Foreskin keratinocyte (primary cell): ENCODE measurements at places on chromosomes 7 and 10. TPM values are rescaled to one million over a fixed set of nuclear protein-coding genes. Genes with fewer than 3 reads are reported as not detected.

GRCh38 chr7:6172224-6172909 is 100.1 kb downstream of the CYTH3 start:
- DNase-seq, result no peak

- DNase-seq, result no peak
Measured at GRCh38 chr7:388961-389701, 99.2 kb downstream of the FOXL3 start.

- DNase-seq, result no peak
Measured at GRCh38 chr7:43212921-43213320, 100.5 kb downstream of the HECW1 start.

DNA sequence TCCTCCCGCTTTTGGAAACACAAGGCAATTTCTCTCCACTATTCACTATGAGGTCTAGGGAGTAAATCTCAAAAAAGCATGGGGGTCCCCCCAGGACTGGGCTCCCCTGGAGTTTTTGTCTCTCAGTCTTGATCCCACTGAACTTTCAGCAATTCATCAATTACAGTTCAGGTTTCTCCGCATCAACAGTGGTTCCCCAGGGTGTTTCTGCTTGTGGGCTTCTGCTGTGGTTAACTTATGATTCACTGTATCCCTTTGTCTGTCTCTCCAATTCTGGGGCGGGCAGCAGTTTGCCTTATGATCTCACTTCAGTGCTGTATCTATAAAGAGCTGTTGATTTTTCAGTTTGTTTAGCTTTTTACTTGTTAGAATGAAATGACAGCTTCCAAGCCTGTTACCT is 142.6 kb upstream of the CDC14C start:
- DNase-seq, result peak; percentile 51

GRCh38 chr7:48522692-48523091 is 351.4 kb downstream of the ABCA13 start:
- no peak for DNase-seq

GRCh38 chr10:130737621-130738020 is 573.9 kb downstream of the TCERG1L start:
- DNase-seq, result no peak

- no peak for DNase-seq
Measured at GRCh38 chr10:104142081-104142480, 20.1 kb downstream of the SFR1 start.

DNA sequence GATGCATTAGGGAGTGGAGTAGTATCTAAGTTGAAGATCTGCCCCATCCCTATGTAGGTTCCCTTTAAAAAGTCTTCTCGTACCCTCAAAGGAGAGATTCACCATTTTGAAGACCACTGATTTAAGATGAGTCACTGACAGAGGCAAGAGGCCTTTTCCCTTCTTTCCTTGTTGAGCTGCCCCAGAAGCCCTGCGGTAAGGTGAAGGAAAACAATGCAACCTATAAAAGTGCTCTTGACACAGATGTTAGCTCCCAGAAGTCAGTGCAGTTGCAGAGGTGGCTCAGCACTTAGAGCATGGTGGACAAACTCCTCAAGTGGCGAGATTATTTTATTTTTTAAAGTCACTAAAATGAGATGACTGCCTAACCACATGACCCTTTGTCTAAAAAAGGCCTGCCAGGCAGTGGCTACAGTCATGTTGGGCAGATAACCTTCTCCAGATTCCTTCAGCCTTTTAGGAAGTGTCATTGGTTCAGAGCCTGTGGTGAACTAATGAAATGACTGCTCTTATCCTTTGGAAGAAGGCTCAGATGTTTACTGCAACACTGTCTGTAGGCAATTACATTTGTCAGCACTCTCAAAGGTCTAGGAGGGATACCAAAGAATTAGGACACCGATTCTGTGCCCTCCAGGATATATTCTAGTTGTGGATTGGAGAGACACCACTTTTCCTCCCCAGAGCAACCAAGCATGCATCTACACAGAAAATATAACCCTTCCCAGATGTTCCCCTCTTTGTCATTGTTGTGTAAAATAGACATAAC is 88.7 kb downstream of the ARID5B start:
- no peak for DNase-seq

GRCh38 chr10:128287921-128288320 is 161.7 kb upstream of the MKI67 start:
- DNase-seq, result no peak

DNA sequence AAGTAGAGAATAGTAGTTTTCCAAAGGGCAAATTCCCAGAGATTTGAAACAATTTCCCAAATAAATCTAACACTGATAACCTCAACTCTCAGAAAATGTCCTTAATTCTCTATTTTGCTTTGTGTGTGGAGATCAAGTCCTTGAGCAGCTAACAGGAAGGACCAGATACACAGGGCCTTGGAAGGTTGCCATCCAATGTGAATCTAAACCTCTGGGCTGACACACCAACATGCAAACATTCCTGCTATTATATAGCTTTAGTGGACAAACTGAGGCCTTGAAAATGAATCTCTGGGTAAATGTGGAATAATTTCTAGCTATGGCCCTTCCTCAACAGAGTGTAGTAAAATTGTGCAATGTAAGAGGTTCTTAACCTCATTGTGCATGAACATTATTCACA is 44.1 kb upstream of the PARD3 start:
- DNase-seq, result peak; percentile 44

DNA sequence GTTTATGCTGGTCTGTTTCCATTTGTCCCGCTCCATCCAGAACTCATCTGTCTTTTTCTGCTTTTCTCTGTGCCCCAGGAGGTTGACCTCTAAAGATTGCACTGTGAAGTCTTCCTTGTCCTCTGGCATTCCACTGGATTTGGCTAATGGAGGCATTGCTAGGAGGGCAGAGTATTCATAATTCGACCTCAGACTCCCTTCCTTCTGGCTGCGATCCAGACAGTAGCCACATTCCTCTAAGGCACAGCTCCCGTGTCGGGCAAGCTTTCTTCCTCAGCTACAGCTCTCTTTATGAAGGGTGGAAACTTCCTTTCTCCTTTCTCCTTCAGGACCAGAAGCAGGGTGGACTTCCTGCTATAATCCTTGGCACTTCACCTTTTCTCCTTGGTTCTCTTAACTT is 175.9 kb downstream of the BAMBI start:
- DNase-seq, result no peak

DNA sequence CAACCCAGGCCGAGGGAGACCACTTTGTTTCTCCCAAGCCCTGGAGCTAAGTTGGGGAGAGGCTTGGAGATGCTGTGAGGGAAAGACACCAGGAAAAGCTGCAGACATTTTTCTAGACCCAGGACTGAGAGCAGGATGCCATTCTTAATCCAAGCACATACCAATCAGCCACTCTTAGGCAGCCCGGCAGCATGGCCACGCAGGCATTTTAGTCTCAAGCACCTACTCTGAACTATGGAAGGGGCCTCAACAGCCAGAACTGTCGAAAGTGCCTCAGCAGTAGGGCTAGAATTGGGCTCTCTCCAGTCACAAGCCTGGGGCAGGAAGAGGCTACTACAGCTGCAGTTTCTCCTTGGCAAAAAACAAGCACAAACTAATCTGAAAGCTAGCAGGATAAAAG is 57.8 kb downstream of the GCC1 start:
- no peak for DNase-seq

DNA sequence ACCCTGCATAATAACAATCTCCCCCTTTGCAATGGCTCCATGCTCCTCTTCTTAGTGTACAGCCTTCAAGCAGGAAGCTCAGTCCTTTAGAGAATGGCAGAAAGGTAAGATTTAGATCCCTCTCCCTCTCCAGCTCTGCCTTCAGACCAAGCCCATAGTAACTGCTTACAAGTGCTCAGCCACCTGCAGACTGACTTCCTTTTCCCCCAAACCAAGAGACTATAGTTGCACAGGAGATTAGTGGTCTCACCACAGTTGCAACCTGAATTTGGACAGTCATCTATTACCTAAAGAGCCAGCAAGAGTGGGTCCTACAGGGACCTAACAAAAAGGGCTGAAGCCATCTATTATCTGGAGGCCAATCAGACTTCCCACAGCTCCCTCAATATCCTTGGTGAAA is 16.5 kb downstream of the FBXL13 start:
- no peak for DNase-seq

GRCh38 chr10:100749309-100750217 is 4.2 kb downstream of the PAX2 start:
- no peak for DNase-seq

- peak; percentile 29 for DNase-seq
Measured at GRCh38 chr7:110669410-110669809, 421.5 kb upstream of the LRRN3 start.

DNA sequence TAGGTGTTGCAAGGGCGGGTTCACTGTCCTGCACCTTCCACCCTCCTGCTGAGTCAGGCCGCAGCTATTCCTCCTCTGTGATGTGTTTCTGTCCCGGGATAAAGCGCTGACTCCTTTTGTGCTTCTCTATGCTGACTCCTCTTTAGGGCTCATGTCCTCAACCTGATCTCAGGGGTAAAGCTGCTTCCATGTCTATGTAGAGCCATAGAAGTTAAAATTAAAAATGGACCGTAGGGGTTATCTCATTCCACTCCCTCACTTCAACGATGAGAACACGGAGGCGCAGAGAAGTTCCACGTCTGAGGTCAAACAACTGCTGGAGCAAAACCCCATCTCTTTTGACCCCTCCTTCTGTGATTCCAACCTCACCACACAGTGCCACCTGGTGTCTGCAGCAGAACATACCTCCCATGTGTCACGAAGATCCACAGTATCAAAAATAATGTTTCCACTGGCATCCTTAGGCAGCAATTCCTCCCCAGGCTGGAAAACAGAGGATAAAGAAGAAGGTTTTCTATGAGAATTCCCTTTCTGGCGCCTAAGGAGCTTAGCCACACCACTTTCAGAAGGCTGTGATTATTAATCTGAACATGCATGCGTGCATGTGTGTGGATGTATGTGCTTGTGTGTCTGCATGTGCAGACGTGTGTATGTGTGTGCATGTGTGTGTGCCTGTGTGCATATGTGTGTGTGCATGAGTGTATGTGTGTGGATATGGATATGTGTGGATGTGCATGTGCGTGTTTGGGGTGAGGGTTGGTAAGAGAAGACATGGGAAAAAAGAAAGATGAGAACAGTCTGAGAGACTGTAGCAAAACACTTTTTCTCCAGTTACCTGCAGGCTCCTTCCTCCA is 81.2 kb upstream of the UCN3 start:
- peak; percentile 35 for DNase-seq

GRCh38 chr10:58733436-58733835 is 220.8 kb downstream of the BICC1 start:
- DNase-seq, result no peak

- DNase-seq, result no peak
Measured at GRCh38 chr7:10116511-10116910, 857.2 kb upstream of the PHF14 start.

- no peak for DNase-seq
Measured at GRCh38 chr7:37786741-37787569, 61.4 kb upstream of the NME8 start.

- DNase-seq, result peak; percentile 65
Measured at GRCh38 chr7:139775829-139776266, 1.9 kb downstream of the HIPK2 start.

DNA sequence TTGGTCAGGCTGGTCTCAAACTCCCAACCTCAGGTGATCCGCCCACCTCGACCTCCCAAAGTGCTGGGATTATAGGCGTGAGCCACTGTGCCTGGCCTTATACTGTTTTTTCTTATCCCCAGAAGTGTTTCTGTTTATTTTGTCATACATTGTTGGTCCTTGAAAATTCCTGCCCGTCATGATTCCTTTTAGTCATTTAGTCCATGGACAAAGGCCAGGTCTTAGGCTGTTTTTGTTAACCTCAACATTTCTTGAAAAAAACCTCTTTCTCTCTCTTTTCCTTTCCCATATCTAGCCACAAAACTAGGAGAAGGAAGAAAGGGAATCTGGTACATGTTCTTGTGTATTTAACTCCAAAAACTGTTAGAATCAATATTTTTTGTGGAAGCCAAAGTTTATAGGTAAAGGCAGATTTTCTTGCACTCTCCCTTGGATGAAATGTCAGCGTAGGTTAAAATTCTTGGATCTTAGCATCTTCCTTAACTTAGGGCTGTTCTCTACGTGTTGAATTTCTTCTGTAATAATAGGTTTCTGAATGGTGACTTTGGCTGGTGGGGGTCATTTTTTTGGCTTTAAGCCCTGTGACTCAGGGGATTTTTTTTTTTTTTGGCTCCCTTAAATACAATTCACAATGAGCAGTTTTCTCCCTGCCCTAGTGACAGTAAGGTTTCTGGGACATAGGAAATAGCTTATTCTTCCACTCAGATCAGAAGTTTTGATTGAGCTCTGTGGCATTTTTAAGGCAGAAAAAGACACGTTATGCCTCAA is 500.8 kb downstream of the AUTS2 start:
- no peak for DNase-seq

DNA sequence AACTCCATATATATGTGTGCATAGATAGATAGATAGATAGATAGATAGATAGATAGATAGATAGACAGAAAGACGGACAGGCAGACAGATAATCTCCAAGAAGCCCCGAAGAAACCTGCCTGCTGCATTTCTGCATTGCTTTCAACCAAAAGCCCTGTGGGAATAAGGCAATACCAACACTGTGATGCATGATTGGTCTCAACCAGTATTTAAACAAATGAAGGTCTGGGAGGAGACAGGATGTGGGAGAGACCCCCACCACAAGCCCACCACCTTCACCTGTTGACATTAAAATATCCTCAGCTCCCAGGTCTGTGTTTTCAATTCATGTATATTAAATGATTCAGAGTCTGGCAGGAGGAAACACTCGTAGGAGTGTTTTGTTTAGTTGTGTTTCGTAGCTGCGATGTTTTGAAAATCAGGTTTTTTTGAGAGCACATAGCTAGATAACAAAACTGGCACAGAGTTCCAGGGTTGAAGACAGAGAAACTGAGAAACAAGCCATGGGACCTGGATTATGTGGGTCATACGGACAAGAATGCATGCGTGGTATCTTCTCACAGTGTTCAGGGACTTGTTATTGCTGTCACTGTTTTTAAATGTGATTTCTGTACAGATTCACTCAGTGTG is 200.7 kb upstream of the AHR start:
- DNase-seq, result no peak

DNA sequence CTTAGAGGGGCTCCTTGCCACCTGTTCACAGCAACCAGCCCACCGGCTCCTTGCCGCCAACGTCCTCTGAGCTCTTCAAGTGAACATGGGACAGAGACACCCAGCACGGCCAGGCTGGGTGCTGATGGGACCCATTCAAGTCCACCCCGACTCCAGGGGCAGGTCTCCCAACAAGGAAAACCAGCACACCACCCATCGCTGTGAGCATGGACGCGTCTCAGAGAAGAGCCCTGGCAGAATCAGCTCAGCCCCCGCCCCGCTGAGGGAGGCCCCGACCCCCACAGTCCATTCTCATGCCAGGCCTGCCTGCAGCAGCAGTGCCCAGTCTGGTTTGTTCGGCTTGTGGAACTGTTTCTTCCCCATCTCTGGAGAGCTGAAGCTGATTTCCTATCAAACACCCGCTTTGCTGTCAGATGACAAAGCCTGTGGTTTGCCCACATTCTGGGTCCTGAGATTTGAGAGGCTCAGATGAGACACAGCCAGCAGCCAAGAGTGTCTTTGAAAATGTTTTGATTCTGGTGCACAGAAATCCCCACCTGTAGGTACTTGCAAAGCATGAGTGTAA is 216.6 kb downstream of the ZMYND11 start:
- no peak for DNase-seq

The TBATA gene
- not detected in 2 replicates for polyA plus RNA-seq

The STK17A gene
- 45.9 and 52.1 TPM in 2 replicates for polyA plus RNA-seq

The GRM3 gene
- polyA plus RNA-seq, result not detected in 2 replicates

The LIPA gene
- polyA plus RNA-seq, result 41.5 and 49.5 TPM in 2 replicates

The TFEC gene
- polyA plus RNA-seq, result not detected in 2 replicates

The MAGI2 gene
- polyA plus RNA-seq, result 0.15 and 0.20 TPM in 2 replicates

The OLAH gene
- polyA plus RNA-seq, result 0.03 TPM in 1 of 2 replicates, not detected in the other

The MRC1 gene
- 0.01 TPM in 1 of 2 replicates, not detected in the other for polyA plus RNA-seq

The MSRB2 gene
- 36.1 and 44.8 TPM in 2 replicates for polyA plus RNA-seq

The MAP3K8 gene
- polyA plus RNA-seq, result 1.5 and 1.8 TPM in 2 replicates

The TNS3 gene
- 2.4 and 2.9 TPM in 2 replicates for polyA plus RNA-seq

The CUBN gene
- polyA plus RNA-seq, result 0.01 and 0.06 TPM in 2 replicates
